ENCODE measurements at places on chromosomes 7 and 10.

DNA sequence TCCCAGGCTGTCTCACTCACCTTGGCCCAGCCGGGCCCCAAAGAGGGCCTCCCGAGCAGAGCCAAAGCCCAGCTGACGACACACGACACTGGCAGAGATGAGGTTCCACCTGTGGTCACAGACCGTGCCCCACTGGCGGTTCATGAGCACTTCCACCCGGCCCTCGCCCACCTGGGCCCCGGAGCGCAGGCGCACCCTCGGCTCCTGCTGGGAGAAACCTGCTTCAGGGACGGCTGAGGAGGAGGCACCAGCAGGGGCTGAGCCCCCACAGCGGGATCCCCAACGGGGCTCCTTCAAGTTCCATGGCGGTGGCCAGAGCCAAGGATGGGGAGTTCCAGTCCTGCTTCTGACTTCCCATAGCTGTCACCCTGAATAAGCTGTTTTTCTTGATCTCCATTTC, 10.0 kb downstream of the LOXL4 start:
- DNase-seq, result no peak

DNA sequence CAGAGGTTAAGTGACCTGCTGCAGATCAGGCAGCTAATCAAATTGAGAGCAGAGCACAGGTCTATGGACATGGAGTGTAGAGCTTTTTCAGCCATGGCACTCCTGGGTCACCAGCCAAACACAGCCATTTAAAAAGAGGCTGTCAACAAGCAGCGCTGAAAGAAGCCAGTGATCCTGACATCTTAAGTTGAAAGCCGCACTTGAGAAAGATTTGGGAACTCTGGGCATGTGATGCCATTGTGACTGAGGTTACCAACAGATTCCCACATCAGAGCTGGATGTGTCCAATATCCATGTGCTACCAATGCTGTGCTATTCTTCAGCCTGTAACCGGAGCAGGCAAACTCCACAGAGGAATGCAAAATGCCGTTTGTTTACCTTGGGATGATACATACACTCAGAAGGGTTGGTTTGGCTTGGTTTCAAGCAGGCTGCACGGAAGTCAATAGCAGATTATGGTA, 56.2 kb upstream of the ABLIM1 start:
- DNase-seq, result no peak

GRCh38 chr7:150322114-150322832, 882 bp upstream of the LRRC61 start:
- DNase-seq, result no peak

DNA sequence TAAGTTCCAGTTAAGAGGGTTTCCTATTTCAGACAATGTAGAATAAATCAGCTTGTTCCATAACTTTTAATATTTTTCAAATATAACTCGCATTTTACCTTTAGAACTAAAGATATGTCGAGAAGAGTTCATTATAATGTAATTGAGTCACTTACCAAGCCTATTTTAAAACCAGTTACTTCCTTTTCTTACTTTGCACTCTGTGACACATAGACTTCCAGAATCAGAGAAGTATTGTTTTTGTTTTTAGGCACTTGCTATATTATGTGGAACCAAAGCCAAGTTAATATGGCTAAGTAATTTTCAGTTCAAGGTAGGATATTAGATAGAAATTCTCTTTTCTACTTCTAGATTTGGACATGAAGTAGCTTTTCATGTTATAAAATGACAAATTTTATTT, 182.7 kb upstream of the PRPS1L1 start:
- DNase-seq, result no peak

DNA sequence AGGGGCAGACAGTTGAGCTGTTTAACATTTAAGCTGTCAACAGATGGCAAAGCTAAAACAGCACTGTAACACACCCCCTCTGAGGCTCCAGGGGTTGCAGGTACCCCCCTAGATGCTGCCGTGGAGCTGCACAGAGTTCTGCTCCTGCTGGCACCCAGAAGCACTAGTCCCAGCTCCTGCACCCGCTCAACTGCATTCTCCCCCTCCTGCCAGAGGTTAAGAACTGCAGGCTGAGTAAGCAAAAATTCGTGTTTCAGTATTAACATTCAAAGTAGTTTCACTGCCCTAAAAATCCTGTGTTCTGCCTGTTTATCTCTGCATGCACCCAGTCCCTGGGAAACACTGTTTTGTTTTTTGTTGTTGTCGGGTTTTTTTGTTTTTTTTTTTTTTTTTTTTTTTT, 790.8 kb upstream of the KCND2 start:
- DNase-seq, result no peak

DNA sequence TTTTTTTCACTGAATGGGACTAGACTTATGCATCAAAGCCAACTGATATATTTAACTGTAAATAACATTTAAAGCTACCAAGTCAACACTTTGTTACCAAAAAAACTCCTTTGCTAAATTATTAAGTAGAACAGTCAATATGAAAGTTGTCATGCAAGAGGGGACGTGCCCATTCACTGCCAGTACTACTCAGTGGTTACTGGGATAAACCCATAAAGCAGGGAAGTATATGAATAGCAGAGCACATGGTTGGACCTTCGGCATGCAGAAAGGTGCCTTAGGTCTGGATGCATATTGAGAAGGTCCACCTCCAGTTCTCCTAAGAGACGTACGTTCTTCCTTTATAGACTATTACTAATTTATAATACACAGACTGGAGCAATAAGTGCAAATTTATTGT, 120.1 kb downstream of the SVOPL start:
- no peak for DNase-seq

- DNase-seq, result no peak
These were observed 19.2 kb upstream of the TNRC18 start for GRCh38 chr7:5442757-5443305.

- DNase-seq, result no peak
These were observed 715.5 kb upstream of the GALNT17 start for GRCh38 chr7:70416347-70416985.

- DNase-seq, result no peak
These were observed 112.8 kb upstream of the RAB18 start for GRCh38 chr10:27391325-27391724.

DNA sequence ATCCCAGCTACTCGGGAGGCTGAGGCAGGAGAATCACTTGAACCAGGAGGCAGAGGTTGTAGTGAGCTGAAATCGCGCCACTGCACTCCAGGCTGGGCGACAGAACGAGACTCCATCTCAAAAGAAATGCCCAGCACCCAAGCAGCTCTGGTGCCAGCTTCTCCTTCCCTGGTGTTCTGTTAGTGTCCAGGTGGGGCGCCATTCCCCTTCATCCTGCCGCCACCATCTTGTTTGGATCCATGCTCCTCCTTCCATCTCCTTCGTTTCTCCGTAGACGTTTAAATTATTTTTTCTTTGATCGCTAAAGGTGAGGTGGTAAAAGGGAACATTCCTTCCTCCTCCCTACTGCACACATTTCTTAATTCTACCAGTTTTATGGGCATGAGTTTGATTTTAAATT, 30.3 kb downstream of the PROSER2 start:
- no peak for DNase-seq

DNA sequence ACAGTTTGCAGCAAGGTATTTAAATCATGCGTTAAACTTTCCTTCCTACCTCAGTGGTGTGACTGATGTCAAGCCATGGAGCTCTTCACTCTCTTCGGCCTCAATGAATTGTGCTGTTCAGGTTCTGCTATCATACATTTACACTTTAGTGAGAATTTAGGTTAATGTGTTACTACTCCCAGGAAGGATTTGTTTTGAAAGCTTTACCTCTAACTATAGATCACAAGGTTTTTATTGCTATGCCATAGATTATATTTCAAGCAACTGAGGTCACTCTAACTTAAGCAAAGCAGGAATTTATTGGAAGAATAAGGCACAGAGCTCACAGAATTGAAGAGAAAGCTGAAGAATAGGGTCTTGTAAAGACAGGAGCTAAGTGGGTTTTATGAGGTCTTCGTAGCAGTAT, 11.0 kb upstream of the ADD3 start:
- no peak for DNase-seq

GRCh38 chr7:113142385-113143119, 24.2 kb upstream of the SMIM30 start:
- DNase-seq, result no peak

- peak; percentile 36 for DNase-seq
These were observed 151.8 kb upstream of the YAE1 start for GRCh38 chr7:39414224-39415035.

DNA sequence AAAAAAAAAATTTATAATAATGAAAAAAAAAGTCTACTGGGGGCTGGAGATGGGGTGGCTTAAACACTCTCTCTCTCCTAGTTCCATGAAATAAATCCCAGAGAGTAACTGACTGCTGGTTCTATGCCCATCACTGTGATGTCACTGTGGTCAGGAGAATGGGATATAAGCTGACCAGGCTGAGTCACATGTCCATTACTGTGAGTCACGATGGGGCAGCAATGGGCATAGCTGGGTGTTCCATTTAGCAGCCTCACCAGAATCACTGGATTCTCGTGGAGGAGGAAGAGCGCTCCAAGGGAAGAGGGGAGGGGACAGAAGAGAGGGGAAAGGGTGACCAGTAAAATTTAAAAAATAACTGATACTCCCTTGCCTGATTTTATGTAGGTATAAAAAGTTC, 37.1 kb downstream of the MASTL start:
- DNase-seq, result no peak

GRCh38 chr10:47179291-47179647, 120.7 kb upstream of the GDF10 start:
- DNase-seq, result no peak

GRCh38 chr7:142642316-142642715, 107.0 kb upstream of the PRSS1 start:
- DNase-seq, result no peak

DNA sequence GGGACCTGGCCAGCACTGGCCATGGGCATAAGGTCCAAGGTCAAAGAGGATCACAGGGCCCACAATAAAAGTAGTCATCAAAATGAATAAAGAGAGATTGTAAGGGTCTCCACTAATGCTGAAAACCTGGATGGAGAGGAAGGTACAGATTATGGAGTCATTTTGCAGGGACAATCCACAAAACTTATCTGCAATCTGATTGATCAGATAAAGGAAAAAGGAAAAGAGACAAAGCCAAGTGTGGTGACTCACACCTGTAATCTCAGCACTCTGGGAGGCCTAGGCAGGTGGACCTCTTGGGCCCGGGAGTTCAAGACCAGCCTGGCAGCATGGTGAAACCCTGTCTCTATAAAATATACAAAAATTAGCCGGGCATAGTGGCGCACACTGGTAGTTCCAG, 174.0 kb downstream of the NPSR1 start:
- no peak for DNase-seq

GRCh38 chr7:151992375-151992774, 33.1 kb upstream of the GALNT11 start:
- DNase-seq, result no peak

GRCh38 chr7:47967123-47967522, 12.3 kb downstream of the HUS1 start:
- no peak for DNase-seq

DNA sequence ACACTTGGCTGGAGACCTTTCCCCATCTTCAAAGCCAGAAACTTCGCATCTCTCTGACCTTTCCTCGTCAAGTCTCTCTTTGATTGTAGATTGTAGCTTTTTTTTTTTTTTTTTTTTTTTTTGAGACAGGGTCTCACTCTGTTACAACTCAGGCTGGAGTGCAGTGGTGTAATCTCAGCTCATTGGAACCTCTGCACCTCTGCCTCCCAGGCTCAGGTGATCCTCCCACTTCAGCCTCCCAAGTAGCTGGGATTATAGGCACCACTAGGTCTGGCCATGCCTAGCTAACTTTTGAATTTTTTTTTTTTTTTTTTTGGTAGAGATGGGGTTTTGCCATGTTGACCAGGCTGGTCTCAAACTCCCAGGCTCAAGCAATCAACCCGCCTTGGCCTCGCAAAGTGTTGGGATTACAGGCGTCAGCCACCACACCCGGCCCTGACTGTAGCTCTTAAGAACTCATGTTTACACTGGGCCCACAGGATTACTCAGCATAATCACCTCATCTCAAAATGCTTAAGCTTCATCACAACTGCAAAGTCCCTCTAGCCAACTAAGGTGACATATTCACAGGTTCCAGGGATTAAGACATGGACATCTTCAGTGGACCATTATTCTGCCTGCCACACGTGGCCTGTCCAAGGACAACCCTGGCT, 11.7 kb downstream of the POLL start:
- no peak for DNase-seq

DNA sequence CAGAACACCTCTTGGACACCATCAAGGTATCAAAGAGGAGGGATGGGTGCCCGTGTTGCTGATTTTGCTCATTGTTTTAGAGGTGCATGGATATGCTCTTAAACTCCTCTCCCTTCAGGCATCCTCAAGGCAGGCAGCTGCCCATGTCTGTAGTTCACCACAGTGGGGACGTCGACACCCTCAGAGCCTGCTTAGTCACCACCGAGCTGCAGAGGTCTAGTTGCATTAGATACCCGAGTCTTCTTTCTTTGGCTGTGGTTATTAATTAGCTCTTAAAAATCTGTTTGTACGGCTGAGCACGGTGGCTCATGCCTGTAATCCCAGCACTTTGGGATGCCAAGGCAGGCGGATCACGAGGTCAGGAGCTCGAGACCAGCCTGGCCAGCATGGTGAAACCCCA, 24.7 kb upstream of the TSPAN13 start:
- DNase-seq, result no peak

DNA sequence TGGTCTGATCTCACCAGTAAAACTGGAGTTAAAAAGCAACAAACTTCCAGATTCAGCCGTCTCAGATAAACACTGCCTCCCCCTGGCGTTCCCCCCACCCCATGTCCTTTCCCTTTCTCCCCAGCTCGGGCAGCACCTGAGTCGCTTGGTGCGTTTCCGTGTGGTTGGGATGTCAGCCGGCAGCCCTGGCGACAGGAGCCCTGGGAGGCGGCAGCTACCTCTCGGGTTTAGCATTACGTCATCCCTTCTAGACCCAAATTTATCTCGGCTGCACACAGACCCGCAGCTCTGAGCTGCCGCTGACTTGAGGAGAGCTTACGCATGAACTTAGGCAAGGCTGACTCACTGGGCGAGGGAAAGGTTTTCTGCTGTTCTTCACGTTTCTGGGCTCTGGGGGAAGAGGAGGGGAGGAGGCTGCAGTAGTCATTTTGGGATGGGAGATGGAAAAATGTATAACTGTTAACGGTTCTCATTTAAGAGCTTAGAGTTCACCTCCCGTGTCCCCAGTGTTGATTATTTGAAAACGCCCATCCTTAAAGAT, 14.4 kb downstream of the MXI1 start:
- no peak for DNase-seq

DNA sequence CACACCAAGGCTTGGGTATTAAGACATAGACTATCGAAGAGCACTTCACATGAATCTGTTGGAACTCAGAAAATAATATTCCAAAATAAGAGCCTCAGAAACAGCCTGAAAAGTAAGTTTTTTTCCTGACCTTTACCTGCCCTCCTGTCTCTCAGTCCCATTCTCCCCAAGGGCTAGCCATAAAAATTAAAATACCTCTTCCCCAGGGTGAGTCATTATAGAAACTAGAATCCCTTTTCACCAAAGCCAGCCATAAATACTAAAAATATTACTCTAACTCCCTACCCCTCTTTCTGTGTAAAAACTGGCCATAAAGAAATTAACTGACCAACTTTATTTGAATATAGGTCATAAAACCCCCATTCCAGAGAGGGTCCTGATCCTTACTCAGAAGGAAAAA, 87.9 kb upstream of the TMEM106B start:
- no peak for DNase-seq

- DNase-seq, result no peak
These were observed 35.2 kb downstream of the MGAM start for GRCh38 chr7:142030848-142031247.

- no peak for DNase-seq
These were observed 400.3 kb upstream of the PRKCQ start for GRCh38 chr10:6980353-6980752.

GRCh38 chr7:51023547-51023946, 240.9 kb upstream of the GRB10 start:
- no peak for DNase-seq

All from GM18507 (cell line).